ENCODE measurements at places on chromosomes 4 and X.
A peak's percentile ranks its signal among the peaks of the same experiment; 100 is the strongest.

GRCh38 chr4:18777190-18777930 lies 755.8 kb upstream of the LCORL start:
- no peak for DNase-seq

- no peak for DNase-seq
These were observed 66.2 kb downstream of the UBA6 start for GRCh38 chr4:67634741-67635140.

GRCh38 chr4:52889354-52889753 lies 27.2 kb downstream of the RASL11B start:
- no peak for DNase-seq

- no peak for DNase-seq
These were observed 1.8 kb downstream of the ZNF674 start for GRCh38 chrX:46543441-46543840.

DNA sequence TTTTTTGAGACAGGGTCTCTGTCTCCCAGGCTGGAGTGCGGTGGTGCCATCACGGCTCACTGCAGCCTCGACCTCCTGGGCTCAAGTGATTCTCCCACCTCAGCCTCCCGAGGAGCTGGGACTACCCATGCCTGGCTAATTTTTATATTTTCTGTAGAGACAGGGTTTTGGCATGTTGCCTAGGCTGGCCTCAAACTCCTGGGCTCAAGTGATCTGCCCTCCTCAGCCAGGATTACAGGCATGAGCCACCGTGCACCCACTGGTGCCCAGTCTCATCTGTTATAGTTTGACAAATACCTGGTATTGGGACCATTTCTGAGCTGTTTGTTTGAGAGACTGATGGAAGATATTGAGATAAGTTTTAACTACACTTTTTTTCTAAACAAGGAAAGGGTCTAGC lies 57.5 kb upstream of the SMIM10 start:
- no peak for DNase-seq

DNA sequence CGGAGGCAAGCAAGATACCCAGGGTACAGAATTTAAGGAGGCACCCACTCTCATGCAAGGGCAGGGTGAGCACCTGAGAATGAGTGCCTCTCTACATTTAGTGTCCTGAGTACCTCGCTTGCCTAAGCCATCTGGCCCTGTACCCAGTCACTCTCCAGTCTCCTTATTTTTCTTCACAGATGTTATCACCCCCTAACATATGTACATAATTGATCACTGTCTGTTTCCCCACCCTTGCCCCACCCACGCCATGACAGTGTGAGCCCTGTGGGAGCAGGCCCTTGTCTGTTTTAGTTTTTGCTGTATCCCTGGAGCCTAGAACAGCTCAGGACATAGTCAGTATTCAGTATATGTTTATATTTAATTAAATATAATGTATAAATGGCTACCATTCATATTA lies 113.6 kb downstream of the SPRY1 start:
- peak; percentile 68 for DNase-seq

- no peak for DNase-seq
These were observed 523.9 kb downstream of the ANKRD50 start for GRCh38 chr4:124188595-124188994.
